ENCODE measurements at places on chromosomes 4 and X. TPM values are rescaled to one million over a fixed set of nuclear protein-coding genes. Genes with fewer than 3 reads are reported as not detected.

Gene ABLIM2
- 0.58 TPM for total RNA-seq

Gene FDCSP
- not detected for total RNA-seq

Gene ARHGAP24
- total RNA-seq: 4.6 TPM

Gene DMP1
- total RNA-seq: not detected

Gene LDB2
- total RNA-seq: not detected

Gene TIMM8A
- 35.5 TPM for total RNA-seq

Gene DCAF4L1
- 0.12 TPM for total RNA-seq

Gene WDFY3
- total RNA-seq: 8.6 TPM

Gene UGT2B7
- total RNA-seq: 0.21 TPM

Gene SLITRK2
- not detected for total RNA-seq

Gene RPS6KA6
- total RNA-seq: 6.1 TPM

Gene FGFR3
- total RNA-seq: 2.2 TPM

Gene F8A3
- total RNA-seq: 0.94 TPM

Gene UGT2A1
- total RNA-seq: not detected

Gene TMEM154
- 0.08 TPM for total RNA-seq

Gene HTN1
- total RNA-seq: not detected

Gene CYTL1
- not detected for total RNA-seq

Gene SYNPO2
- 0.96 TPM for total RNA-seq

Gene CXCR3
- not detected for total RNA-seq

Gene MAGEB18
- total RNA-seq: not detected

Gene UGT2B15
- total RNA-seq: not detected

Gene NSUN7
- total RNA-seq: 0.40 TPM

Gene RPGR
- 5.5 TPM for total RNA-seq

Gene KCND1
- 0.77 TPM for total RNA-seq

Gene MAGEA2
- total RNA-seq: not detected

Gene ATP5ME
- 384 TPM for total RNA-seq

Gene CXCL5
- total RNA-seq: 49.4 TPM

Gene SPANXD
- not detected for total RNA-seq

Gene LNX1
- total RNA-seq: not detected

Gene ARR3
- not detected for total RNA-seq

Gene CLNK
- total RNA-seq: not detected

Gene IL13RA2
- total RNA-seq: not detected

Gene TGIF2LX
- total RNA-seq: not detected

Gene GAGE1
- not detected for total RNA-seq

Gene ASMT
- total RNA-seq: not detected

Gene KLF3
- 11.8 TPM for total RNA-seq

Gene NXF2B
- total RNA-seq: not detected

Data from A549 treated with RU486 at 1 μM for 4 hours (cell line).